Activated naive CD8-positive, alpha-beta T cell treated with anti-CD3 and anti-CD28 coated beads, Interleukin-2, amount 50 U/mL, for 16 hours (primary cell): ENCODE measurements at places on chromosomes 12 and 14.

- DNase-seq = no peak
Observed at GRCh38 chr12:113903381-113903863, 62.7 kb downstream of the RBM19 start.

DNA sequence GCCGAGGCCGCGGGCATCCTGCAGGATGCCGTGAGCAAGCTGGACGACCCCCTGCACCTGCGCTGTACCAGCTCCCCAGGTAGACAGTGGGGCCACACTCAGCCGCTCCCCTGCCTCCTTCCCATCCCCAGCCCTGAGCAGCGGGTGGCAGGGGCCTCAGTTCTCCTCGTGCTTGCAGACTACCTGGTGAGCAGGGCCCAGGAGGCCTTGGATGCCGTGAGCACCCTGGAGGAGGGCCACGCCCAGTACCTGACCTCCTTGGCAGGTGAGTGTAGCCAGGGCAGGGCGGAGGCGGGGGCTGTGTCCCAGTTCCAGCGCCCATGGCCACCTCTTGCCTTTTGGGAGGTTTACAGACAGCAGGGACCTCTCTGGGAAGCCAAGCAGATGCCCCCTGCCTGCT, 22.9 kb downstream of the HIP1R start:
- no peak for DNase-seq

GRCh38 chr12:124744273-124744640, 119.4 kb downstream of the SCARB1 start:
- no peak for DNase-seq

- DNase-seq = no peak
Observed at GRCh38 chr14:103830511-103831270, 16.7 kb downstream of the PPP1R13B start.

DNA sequence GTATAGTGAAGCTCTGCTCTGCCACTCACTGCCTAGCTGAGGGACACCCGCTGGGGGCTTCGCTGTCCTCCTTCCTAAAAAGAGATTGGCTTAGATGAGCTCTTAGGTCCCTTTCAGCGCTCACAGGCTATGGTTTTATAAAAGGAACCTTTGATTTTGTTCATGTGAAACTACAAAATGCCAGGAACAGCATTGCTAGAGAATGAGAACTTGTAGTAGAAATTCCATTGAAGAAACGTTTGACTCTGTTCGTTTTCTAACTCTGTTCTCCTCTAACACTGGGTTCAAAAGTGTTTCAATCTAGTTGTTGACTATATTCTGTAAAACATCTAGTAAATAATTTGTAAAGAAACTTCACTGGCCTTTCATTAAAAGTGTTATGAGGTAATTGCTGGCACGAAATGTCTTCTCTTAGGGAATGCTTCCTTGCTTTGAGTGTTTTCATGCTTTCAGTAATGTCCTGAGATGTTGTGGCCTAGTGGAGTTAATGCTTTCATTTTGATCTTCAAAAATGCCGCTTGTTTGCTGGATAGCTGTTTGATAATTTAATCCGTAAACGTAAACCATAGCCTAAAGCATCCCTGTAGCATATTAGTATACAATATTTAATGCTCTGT, 1.6 kb downstream of the MARK3 start:
- no peak for DNase-seq

DNA sequence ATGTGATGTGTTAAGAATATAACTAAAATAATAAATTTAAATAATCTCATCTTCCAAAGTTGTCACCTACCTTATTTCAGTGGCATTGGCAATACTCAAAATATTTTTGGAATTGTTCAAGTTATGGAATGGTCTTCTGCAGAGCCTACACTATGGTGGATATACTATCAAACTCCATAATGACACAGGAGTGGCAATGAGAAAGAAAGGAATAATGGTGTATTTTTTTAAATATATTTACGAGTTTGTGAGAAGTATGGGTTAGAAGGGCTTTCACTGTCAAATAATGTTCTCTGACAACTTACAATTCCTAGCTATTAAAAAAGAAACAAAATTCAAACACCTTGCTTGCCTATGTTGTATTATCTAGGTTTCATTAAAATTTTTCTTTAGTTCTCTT, 38.1 kb downstream of the HEATR5A start:
- DNase-seq = no peak
